ENCODE measurements at places on chromosomes 4 and X. TPM values are rescaled to one million over a fixed set of nuclear protein-coding genes. Genes with fewer than 3 reads are reported as not detected.
A peak's percentile ranks its signal among the peaks of the same experiment; 100 is the strongest.

Gene PFKFB1
- total RNA-seq = 1.1 TPM

- no peak for DNase-seq
These were observed 92.3 kb downstream of the PSAPL1 start for GRCh38 chr4:7342223-7343080.

GRCh38 chr4:90069151-90069550, 58.0 kb upstream of the CCSER1 start:
- DNase-seq = no peak

- no peak for DNase-seq
These were observed 86.4 kb upstream of the MAB21L2 start for GRCh38 chr4:150495550-150495949.

DNA sequence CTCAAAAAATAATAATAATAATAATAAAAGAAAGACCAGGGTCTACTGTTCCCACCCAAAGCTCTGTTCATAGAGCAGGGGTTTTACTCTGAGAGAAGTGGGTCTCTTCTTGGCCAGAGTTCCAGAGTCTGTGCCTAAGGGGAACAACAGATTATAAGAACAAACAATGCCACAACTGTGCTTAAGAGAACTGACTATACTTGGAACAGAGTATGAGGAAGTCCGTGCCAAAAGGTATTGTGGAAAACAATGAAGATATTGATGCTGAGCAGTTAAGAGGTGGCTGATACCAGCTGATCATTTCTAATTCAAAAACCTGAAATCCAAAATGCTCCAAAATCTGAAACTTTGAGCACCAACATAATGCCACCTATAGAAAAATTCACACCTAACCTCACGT, 229.6 kb downstream of the FBXO8 start:
- DNase-seq = no peak

GRCh38 chr4:118018381-118019145, 15.7 kb upstream of the NDST3 start:
- no peak for DNase-seq

DNA sequence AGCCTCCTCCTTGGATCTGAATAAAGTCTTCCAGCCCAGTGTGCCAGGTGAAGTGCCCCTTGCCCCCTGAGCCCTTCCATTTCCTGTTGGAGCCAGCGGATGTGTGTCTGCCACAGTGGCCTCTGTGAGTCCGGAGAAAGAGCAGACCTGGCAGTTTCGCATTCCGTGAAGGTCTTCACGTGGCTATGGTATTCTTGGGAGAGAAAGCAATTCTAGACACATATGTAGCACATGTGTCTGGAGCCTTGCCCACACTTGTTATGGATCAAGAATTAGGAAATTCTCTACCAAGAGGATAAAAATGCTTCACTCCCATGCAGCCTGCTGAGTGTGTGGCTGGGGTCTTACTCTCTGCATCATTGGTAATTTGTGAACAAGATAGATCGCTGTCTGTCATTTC, 130.9 kb downstream of the REPS2 start:
- DNase-seq = no peak

- DNase-seq = no peak
These were observed 113.7 kb downstream of the SOWAHB start for GRCh38 chr4:76784237-76784636.

DNA sequence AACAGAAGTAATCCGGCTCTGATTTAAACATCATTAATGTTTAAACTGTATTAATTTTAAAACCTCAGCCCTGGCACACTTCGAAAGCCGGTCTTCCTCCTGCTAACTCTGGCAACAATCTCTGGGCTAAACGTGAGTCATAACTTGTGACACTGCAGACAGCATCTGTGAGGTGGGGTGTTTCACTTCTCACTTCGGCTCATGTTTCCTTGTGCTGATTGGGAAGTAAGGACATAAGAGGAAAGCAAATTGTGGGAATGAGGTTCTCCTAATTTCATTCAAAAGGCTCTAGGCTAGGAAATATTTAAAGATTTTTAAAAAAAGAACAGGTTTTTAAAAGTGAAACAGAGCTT, 139.9 kb upstream of the USP9X start:
- no peak for DNase-seq

DNA sequence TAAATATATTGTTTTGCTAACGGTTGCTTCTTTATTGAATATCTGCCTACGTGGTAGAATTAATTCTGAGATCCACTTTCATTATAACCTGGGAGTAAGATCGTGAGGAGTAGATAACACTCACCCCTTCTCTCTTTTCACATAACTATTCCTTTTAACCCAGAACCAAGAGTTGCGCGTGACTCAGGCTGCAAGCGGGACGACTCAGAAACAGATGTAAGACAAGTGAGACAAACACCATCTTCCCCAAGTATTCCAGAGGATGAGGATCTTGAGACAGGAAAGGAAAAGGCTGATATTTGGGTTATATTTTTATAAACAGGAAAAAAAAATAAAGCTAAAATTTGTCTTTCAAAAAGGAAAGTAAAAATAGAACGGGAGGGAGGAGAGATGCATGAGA, 318.8 kb upstream of the NOCT start:
- DNase-seq = no peak

- DNase-seq = no peak
These were observed 2.1 kb upstream of the ERCC6L start for GRCh38 chrX:72240976-72241375.

DNA sequence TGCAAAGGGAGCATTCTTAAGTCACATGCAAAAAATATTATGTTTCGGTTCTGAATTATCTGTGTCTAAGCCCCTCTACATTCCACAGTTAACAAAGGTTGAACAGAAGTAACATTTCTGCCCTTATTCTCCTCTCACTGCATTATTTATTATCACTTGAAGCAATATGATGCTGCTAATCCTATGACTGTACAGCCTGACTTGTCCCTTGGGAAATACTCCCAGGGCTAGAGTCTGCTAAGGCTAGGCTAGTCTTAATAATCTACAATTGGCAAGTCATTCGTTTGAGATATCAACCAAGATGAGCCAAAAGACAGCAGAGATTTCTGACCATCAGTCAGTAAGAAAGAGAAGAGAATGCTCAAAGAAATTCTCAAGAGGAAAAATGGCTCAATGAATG, 226.9 kb upstream of the HCCS start:
- no peak for DNase-seq

- DNase-seq = no peak
These were observed 230.6 kb downstream of the NSUN7 start for GRCh38 chr4:40980318-40980883.

- peak; percentile 38 for DNase-seq
These were observed 130.1 kb upstream of the TECRL start for GRCh38 chr4:64539234-64539849.

Gene GAGE12J
- total RNA-seq = not detected

Gene ADGRG2
- total RNA-seq = 0.39 TPM

- no peak for DNase-seq
These were observed 473.2 kb downstream of the TMA16 start for GRCh38 chr4:163967710-163968109.

- no peak for DNase-seq
These were observed 12.4 kb downstream of the EDNRA start for GRCh38 chr4:147493307-147493706.

Gene PNCK
- 4.3 TPM for total RNA-seq

Gene MSANTD1
- 2.6 TPM for total RNA-seq

DNA sequence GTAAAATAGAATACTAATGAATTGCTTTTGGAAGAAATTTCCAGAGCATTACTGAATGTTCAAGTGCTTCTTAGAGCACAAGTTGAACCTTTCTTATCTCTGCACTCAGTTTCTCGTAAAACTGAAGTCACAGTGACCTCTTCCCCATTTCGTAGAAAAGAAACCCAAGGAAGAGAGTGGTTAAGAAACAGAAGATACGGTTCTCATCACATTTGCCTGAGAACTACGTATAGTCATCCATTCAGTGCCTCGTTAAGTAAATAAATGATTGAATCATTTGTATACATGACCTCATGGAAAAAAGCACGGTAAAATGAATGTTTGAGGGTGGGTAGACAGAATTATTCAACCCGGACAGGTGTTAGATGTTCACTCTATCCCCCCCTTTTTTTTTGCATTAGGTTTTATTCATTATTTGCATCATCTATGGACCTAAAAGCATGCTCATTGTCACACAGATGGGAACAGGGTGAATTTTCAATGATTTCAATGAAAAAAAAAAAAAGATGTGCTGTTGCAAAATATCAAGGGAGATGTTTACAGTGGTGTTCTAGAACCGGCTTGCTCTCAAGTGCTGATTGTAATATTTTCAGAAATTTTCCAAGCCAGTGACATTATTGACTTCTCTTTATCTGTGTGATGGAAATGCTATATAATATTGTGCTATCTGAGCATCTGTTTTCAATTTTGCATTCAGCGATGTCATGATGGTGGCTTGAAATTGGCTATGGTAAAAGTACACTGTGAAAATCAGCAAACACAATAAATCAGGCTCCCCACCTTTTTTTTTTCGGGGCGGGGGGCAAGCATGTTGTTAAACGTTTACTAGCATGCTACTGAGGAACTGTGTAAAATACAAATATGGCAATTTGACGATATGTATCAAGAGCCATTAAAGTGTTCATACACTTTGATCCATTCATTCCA, 4.3 kb downstream of the RHOH start:
- DNase-seq = no peak

DNA sequence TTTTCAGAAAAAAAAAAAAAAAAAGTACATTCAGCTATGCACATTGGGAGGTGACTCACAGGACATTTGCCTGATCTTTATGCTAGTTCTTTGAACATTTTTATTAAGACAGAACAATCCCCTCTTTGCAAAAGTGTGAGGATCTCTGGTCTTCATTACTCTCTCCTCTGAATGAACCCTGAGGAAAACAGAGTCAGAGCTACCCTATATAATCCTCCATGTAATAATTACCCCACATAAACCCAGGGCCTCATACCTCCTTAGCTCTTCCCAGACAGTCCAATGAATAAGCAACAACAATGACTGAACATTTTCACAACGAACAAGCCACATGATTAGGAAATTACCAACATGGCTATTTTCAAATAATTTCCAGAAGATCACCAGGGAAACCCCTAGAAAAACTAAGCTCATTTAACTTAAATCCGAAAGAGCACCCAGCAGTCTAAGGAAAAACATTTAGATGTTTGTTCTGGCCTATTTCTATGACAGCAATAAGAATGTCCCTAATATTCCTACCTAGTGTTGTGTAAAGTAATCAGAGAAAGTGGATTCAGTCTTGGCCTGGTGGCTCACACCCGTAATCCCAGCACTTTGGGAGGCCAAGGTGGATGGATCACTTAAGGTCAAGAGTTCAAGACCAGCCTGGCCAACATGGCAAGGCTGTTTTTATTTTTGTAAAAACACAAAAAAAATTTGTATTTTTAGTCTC, 37.8 kb downstream of the TBC1D9 start:
- DNase-seq = no peak

- no peak for DNase-seq
These were observed 314.5 kb downstream of the GPAT3 start for GRCh38 chr4:83850435-83850834.

- DNase-seq = no peak
These were observed 14.4 kb upstream of the PGRMC2 start for GRCh38 chr4:128301979-128302378.

DNA sequence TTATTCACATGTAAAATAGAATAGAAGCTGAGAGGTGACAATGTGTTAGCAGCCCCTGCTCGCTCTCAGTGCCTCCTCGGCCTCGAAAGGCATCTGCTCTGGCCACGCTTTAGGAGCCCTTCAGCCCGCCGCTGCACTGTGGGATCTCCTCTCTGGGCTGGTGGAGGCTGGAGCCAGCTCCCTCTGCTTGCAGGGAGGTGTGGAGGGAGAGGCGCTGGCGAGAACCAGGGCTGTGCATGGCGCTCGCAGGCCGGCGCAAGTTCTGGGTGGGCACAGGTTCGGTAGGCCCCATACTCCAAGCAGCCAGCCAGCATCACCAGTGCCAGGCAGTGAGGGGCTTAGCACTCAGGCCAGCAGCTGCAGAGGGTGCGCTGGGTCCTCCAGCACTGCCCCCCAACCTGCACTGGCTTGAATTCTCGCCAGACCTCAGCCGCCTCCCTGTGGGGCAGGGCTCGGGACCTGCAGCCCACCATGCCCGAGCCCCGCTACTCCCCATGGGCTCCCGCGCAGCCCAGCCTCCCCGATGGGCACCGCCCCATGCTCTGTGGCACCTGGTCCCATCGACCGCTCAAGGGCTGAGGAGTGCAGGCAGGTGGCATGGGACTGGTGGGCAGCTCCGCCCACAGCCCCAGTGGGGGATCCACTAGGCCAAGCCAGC, 1346.7 kb upstream of the IGFBP7 start:
- no peak for DNase-seq

GRCh38 chr4:9870165-9870790, 88.8 kb downstream of the DRD5 start:
- DNase-seq = no peak

Gene EFNB1
- 5.9 TPM for total RNA-seq

Gene RHOXF1
- total RNA-seq = 0.98 TPM

DNA sequence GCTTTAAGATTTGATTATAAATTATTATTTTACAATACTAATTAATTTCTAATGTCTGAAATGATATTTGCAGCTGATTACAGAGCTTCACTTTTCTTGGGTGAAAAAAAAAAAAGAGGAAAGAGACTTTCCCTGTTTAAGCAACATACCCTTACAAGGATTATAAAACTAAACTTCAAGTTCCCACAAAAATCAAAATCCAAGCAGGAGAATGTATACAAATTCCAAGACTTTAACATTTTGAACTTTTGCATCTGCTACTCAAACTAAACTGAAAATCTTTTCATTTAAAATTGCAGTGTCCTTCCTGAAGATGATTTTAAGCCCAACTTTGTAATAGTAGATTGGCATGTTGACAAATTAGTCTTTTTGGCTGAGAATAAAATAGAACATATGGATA, 742.4 kb upstream of the INTU start:
- no peak for DNase-seq

- no peak for DNase-seq
These were observed 93.2 kb downstream of the KDR start for GRCh38 chr4:55032179-55032578.

GRCh38 chr4:147481577-147482109, 746 bp downstream of the EDNRA start:
- no peak for DNase-seq

GRCh38 chr4:3283483-3283882, 9.3 kb upstream of the RGS12 start:
- no peak for DNase-seq

Gene PRMT9
- total RNA-seq = 8.9 TPM

Gene MAGEB2
- not detected for total RNA-seq
